ENCODE measurements at places on chromosomes 5 and 9. TPM values are rescaled to one million over a fixed set of nuclear protein-coding genes. Genes with fewer than 3 reads are reported as not detected.

The PCDHGC4 gene
- polyA plus RNA-seq, result 0.18 TPM

The DDX4 gene
- not detected for polyA plus RNA-seq

The BTNL3 gene
- 0.01 TPM for polyA plus RNA-seq

The ELOVL7 gene
- 0.21 TPM for polyA plus RNA-seq

The ZNF883 gene
- polyA plus RNA-seq, result 0.36 TPM

DNA sequence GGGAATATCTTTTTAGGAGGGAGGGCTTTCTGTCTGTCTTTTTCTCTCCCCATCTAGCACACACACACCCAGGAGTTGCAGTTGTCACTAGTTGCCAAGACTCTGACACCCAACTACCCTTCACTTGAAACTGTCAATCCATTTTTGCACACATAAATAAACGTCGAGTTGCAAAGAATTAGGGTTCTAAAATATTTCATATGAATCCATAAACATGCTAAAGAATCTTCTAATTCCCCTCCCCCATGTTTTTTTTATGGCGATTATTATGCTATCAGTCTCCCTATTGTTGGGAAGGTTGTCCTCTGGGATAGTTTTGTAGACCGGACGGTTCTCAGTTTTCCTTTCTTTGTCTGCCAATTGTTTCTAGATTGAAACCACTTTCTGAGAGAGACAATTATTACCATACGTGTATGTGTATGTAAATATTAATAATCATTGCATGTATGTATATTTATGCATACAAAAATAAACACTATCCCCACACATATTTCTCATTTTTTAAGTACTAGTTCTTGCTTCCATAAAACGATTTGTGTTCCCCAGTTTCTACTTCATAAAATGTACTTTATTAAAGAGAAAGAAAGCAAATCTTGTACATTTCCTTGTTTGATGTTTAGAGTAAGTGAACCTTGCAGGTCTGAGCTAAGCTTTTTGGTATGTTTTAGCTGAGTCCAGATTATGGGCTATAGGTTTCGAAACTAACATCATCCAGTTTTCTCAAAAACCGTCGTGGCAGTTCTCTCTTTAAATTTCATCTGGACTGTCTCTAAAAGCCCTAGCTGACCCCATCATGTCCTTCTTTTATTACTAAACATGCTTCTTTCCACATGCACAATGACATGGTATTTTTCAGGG is 165.0 kb upstream of the MPDZ start:
- no peak for DNase-seq

DNA sequence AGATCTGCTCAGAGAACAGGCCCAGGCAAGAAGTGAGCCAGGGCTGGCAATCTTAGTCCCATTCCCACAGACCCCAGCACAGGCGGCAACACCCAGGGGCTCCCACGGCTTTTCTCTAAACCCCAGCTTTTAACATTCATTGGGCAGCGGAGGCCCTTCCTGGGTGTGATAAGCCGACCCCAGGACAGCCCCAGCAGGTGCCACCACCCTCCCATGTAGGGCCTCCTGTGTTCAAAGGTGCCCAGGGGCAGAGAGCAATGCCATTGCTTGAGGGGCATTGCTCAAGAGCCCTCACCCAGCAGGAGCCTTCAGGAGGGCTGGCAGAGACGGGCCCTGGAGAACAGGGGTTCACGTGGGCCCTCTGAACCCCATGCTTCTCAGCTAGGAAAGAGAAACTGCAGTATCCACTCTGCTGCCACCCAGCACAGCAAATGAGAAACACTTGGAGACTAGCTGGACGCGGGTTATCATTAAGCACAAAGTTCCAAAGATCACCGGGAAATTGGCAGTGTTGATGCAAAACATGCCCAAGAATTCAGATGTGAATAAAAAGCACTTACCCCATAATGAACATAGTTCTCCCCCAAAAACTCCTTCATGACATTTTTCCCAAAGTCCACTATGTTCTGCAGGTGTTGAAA is 13.9 kb downstream of the IPPK start:
- no peak for DNase-seq

- no peak for DNase-seq
Observed at GRCh38 chr5:124292322-124292855, 454.1 kb downstream of the ZNF608 start.

DNA sequence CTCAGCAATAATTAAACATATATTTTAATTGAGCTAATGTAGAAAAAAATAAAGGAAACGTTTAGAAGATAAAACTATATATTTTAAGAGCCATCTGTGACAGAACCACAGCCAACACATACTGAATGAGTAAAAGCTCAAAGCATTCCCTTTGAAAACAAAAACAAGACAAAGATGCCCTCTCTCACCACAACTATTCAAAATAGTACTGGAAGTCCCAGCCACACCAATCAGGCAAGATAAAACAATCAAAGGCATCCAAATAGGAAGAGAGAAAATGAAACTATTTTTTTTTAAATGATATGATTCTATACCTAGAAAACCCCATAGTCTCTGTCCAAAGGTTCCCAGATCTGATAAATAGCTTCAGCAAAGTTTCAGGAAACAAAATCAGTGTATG is 262.0 kb downstream of the HTR1A start:
- no peak for DNase-seq

DNA sequence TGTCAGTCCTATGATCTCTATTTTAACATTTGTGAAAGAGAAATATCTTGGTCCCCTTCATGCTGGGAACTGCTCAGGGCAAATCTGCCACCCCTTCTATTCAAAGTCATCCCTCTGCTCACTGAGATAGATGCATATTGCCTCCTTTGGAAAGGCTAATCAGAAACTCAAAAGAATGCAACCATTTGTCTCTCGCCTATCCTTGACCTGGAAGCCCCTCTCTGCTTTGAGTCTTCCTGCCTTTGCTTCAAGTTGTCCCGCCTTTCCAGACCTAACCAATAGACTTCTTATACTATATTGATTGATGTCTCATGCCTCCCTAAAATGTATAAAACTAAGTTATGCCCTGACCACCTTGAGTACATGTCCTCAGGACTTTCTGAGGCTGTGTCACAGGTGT is 97.0 kb downstream of the PSAT1 start:
- DNase-seq, result no peak

GRCh38 chr5:16497546-16497945 is 31.9 kb upstream of the ZNF622 start:
- no peak for DNase-seq

DNA sequence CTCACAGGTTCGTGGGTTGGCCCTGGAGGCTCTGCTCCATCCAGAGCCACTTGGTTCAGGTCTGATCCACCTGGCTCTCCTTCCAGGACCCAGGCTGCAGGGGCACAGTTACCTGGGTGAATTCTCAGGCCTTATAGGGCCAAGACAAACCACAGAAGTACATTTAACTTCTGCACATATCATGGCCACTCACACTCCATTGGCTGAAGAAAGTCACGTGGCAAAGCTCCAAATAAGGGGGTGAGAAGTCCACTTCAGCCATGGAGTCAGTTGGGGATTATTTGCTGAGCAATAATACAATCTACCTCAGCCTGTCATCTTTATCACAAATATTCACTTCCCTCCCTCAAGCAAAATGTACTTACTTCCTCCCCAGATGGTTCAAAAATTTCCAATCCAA is 83.6 kb downstream of the MACROH2A1 start:
- no peak for DNase-seq

DNA sequence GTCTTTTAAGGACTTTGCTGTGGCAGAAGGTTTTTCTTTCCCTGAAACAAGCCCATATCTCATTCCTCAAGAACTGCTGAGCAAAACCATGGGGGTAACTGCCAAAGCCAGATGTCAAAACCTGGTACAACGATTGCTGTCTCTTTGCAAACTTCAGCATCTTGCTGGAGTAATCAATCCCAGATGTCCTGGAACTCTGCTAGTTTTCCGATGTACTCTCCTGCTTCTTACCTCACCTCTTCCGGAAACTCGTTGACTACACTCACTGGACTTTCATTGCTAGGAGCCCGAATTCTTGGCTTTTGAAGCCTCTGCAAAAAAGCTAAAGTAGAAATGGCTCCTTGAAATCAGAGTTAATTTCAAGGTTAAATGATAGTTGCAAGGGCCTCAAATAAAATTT is 23.3 kb downstream of the RAD1 start:
- DNase-seq, result no peak
